Epithelial cell of alveolus of lung (primary cell): ENCODE measurements at places on chromosomes 1 and 21. TPM values are rescaled to one million over a fixed set of nuclear protein-coding genes. Genes with fewer than 3 reads are reported as not detected.

Gene PITHD1
- 39.4 and 40.2 TPM in 2 replicates for total RNA-seq

Gene GJA9
- not detected in 2 replicates for total RNA-seq

Gene CFAP74
- total RNA-seq, result not detected in 2 replicates

Gene RAB7B
- 1.8 and 4.1 TPM in 2 replicates for total RNA-seq

Gene CATSPERE
- total RNA-seq, result 0.13 TPM in 1 of 2 replicates, not detected in the other

Gene S100A14
- 1.4 and 3.4 TPM in 2 replicates for total RNA-seq

Gene EDN2
- total RNA-seq, result not detected in 2 replicates

Gene NGF
- total RNA-seq, result 1.2 TPM in 1 of 2 replicates, not detected in the other

Gene EPHA10
- total RNA-seq, result not detected in 2 replicates

Gene SLAMF9
- total RNA-seq, result 0.91 TPM in 1 of 2 replicates, not detected in the other

Gene C1orf115
- total RNA-seq, result 1.7 and 5.2 TPM in 2 replicates

Gene KTI12
- 11.0 and 15.3 TPM in 2 replicates for total RNA-seq
